Ureter (tissue), 1 donor: ENCODE measurements at places on chromosomes 6 and 20. TPM values are rescaled to one million over a fixed set of nuclear protein-coding genes. Genes with fewer than 3 reads are reported as not detected.

RPS10 gene
- total RNA-seq = 1,781 TPM

SOX4 gene
- 30.3 TPM for total RNA-seq

APOBEC2 gene
- 0.57 TPM for total RNA-seq

HLA-DPB1 gene
- 82.5 TPM for total RNA-seq

CEP43 gene
- total RNA-seq = 22.0 TPM

TP53RK gene
- total RNA-seq = 13.5 TPM
